ENCODE measurements at places on chromosomes 3 and 15.

DNA sequence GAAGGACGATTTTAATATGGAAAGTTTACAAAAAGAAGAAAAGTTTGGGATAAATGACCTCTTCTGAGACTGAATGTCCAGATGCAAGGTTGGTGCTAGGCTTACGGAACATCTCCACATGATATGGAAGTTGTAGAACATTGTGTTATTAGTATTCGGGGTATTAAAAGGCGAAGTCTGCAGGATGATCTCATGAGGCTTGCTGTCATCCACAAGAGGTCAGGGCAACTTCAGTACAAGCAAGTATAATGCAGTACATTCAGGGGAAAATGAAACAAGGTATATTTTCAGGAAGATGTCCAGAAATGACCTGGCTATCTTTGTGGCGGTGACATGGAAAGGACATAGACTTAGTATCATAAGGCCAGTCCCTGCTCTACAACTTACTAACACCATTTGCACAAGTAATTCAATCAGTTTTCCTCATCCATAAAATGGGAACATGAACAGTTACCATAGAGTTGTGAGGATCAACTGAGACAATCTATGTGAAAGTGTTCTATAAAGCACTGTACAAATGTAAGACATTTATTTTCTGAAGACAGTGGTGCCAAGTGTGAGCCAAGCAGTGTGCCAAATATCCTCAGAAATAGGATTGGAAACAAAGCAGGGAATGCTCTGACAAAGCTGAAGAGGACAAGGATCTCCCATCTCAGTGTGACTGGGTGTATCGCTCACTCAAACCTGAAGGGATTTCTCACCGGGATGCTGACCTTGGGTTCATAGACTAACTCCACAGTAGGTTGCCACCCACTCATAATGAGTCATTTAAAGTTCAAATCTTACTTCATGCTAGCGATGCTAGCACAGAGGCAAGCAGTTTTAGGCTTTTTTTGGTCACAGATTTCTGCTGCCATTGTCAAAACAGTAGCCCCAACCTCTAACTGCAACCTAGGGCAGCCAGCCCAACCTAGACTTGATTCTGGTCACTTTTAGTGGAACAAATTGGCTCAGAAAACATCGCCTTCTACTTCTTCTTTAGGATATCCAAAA, 118.3 kb downstream of the TIGIT start:
- DNase-seq, result no peak

- no peak for DNase-seq
These were observed 81.2 kb downstream of the ANO10 start for GRCh38 chr3:43540624-43541023.

DNA sequence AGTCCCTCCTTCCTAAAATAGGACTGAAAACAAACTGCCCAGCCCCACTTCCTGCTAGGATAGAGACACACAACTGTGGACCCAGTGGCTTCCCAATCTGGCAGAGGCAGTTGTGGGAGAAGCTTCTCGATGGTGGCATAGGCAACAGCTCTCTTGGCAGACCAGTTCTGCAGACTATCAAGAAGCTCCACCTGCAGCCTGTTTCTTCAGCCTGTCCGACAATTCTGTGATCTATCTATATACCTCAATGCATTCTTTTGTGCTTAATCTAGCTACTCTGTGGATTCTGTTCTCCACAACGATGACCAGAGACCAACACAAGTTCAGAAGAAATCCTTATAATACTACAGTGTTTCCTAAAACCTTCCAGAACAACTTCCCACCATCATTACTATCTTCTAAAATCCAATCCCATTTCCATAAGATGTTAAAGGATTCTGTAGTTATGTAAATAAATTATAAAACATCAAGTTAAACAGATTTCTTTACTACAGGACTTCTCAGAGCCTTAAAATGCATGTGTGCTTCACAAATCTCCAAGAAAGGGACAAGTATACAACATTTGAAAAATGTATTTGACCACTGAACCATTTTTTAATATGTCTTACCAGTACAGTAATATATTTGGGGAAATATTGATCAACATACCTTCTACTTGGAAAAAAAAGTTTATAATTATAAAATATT, 57.7 kb downstream of the IGF2BP2 start:
- no peak for DNase-seq

GRCh38 chr15:53671545-53671944, 87.9 kb downstream of the WDR72 start:
- no peak for DNase-seq

DNA sequence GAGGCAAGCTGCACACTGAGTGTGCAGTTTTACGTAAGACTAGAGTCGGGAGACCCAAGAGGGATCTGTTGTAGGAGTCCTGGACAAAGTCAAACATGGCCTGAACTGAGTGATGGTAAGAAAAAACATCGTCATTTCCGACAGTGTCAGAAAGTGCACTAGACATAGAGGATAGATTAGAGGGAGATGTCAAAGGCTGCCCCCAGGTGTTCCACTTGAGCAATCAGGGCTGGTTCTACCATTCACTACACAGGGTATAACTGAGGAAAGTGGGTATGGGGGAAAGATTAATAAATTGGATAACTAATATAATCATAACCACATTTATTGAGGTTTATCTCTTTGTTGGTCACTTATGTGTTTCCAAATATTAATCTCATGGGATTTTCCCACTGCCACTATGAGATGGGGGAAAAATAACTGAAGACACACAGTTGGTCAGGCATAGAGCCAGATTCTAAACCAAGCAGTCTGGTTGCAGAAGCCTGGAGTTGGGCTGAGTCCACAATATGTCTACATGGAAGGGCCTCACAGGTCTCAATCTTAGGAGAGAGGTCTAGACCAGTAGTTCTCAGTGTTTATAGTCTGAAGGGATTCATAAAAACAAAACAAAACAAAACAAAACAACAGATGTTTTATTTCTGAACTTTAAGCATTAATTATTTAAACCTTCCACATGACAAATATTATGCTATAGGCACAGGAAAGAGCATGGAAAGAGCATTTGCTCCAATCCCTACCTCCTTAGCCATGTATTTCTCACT, 766.5 kb downstream of the NTRK3 start:
- no peak for DNase-seq

- no peak for DNase-seq
These were observed 188.1 kb downstream of the MINAR1 start for GRCh38 chr15:79620112-79620857.

- DNase-seq, result no peak
These were observed 62.5 kb upstream of the TLE3 start for GRCh38 chr15:70160267-70160666.

DNA sequence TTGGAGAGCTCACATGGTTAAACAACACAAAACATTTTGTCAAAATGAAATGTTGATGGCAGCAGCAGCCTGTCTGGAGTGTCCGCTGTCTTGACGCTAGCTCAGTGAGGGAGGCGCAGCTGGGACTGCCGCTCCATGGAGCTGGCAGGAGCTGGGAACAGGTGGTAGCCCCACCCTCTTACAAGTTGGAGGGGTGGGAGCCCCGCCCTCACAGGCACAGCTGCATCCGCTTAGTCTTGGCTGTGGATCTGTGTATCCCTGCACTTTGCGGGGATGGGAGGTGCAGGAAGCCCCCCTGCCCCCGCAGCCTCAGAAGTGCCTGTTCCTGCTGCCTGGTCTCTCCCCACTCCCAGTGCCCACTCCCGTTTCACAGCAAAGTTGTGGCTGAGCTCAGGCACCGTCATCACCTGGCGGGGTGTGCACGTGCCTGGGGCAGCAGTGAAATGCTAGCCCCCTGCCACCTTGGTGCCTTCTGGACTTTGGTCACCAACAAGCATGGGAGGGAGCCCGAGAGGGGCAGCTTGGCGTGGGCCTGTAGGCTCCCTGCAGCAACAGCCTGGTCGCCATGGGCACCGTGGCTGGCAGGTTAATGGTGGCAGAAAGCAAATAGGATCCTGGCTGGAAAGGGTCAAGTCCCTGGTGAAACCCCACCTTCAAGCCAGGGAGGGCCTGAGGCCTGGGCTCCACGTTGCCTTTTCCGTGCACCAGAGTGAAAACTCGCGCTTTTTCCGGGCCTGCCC, 53.8 kb upstream of the CADM2 start:
- no peak for DNase-seq

- no peak for DNase-seq
These were observed 44.8 kb upstream of the KCNH8 start for GRCh38 chr3:19103510-19103909.

GRCh38 chr3:29186131-29186599, 94.7 kb upstream of the RBMS3 start:
- DNase-seq, result no peak

- no peak for DNase-seq
These were observed 831.5 kb upstream of the NR2F2 start for GRCh38 chr15:95498961-95499360.

- DNase-seq, result no peak
These were observed 536.8 kb downstream of the CADM2 start for GRCh38 chr3:85495602-85496001.

Measured in CD4-positive, alpha-beta T cell treated with Interleukin-4 for 4 hours (primary cell).